WERI-Rb-1 (cell line): ENCODE measurements at places on chromosomes 5 and 9.

GRCh38 chr5:109354761-109355160 lies 55.0 kb downstream of the PJA2 start:
- DNase-seq, result no peak

DNA sequence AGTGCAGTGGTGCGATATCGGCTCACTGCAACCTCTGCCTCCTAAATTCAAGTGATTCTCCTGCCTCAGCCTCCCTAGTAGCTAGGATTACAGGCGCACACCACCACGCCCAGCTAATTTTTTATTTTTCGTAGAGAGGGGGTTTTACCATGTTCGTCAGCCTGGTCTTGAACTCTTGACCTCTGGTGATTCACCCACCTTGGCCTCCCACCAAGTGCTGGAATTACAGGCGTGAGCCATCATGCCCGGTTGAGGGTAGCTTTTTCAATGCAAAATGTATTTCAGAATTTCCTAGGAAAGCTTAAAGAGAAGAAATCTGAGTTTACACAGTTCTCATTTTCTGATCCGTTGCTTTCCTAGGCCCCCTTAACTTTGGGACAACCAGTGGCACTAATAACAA lies 15.7 kb downstream of the BDP1 start:
- DNase-seq, result no peak

- DNase-seq, result no peak
These were observed 170.4 kb upstream of the RAI14 start for GRCh38 chr5:34485768-34486030.

GRCh38 chr5:134561871-134562296 lies 36.4 kb downstream of the JADE2 start:
- DNase-seq, result peak; percentile 46

GRCh38 chr5:55004729-55005128 lies 19.3 kb upstream of the GZMK start:
- DNase-seq, result no peak

- no peak for DNase-seq
These were observed 53.3 kb downstream of the PCA3 start for GRCh38 chr9:76817489-76817888.

- DNase-seq, result no peak
These were observed 27.0 kb downstream of the HSD17B3 start for GRCh38 chr9:96274939-96275338.

GRCh38 chr5:135996611-135997010 lies 32.2 kb upstream of the TGFBI start:
- DNase-seq, result no peak

GRCh38 chr5:96253140-96253539 lies 179.9 kb downstream of the PCSK1 start:
- no peak for DNase-seq

DNA sequence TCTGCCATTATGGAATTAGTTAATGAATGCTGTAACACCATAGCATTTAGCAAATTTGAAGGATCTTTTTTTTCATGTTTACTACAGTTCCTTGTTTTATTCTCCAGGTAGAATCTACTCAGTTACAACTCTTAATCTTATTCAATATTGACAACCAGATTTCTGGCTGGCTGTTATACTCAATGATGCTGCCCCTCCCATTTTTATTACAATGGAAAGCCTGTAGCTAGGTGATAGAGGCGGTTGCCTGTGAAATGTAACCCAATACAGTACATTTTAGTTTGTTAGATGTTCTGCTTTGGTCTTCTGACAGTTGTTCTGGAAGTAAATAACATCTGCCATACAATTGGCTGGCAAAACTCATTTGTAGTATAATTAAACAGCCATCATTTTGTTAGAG lies 294.2 kb downstream of the DMRTA1 start:
- no peak for DNase-seq

- DNase-seq, result peak; percentile 10
These were observed 1.1 kb upstream of the MAT2B start for GRCh38 chr5:163504079-163504931.

GRCh38 chr5:67253911-67254310 lies 57.3 kb upstream of the CD180 start:
- DNase-seq, result no peak

DNA sequence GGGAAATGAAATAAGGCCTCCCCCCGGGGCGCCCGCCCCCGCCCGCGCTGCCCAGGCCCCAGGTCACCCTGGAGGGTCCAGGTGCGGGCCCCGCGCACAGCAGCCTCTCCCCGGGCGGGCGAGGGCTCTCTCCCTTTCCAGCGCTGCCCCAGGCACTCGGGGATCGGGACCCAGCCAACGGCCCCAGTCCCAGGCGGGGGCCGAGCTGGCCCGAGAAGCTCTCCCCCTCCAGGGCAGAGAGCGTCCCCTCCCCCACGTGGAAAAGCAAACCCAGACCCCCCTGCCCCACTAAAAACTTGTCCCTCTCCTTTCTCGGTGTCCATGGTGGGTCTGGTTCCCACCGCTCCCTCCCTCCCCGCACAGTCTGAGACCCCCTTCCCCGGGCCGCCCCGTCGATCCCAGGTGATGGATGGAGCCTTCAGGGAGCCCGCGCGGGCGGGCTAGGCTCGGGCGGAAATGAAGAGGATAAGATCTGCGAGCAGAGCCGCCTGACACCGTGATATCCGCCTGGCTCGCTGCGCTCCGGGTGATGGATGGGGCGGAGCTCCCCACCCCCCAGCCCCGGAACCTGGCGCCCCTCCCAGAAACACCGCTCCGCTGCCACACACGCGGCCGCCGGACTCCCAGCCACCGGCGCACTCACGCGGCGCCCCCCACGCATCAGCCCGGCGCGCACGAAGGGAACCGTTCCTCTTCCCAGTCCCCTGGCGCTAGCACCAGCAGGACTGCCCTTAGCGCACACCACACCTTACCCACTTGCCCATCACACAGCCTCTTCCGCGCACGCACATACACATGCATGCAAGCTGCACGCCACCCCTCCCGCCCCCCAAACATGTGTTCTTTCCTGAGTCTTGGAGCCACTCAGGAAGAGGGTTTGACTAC lies 81.7 kb upstream of the ZBTB43 start:
- peak; percentile 88 for DNase-seq

- DNase-seq, result peak; percentile 38
These were observed 86.7 kb upstream of the PAM start for GRCh38 chr5:102668220-102668932.

- no peak for DNase-seq
These were observed 1.5 kb downstream of the CA9 start for GRCh38 chr9:35675204-35675603.

- DNase-seq, result no peak
These were observed 21.5 kb downstream of the EXOC3 start for GRCh38 chr5:464446-464842.

DNA sequence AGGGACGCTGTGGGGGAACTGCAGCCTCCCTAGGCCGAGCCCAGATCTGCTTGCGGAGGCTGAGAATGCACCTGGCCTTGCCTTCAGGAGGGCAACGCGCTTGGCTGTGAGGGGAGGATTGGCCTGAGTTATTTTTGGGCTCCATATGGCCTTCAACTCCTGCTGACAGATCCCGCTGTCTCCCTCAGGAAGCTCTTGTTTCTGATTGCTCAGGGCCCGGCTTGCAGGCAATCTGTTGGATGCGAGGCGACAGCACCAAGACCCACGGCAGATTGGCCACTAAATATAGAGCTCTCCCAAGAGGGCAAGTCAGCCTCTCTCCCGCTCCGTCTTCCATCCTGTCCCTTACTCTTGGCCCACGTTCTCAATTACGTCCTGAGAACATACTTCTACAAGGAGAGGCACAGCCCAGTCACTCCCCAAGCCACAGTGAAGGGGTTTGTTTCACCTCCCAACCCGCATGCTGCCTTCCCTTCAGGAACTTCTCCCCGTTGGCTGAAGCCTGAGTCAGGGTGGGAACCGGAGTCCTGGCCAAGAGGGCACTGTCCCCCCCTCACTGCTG lies 53.6 kb downstream of the RASGEF1C start:
- DNase-seq, result peak; percentile 65

- no peak for DNase-seq
These were observed 1366.1 kb downstream of the PTPRD start for GRCh38 chr9:9246726-9247125.

DNA sequence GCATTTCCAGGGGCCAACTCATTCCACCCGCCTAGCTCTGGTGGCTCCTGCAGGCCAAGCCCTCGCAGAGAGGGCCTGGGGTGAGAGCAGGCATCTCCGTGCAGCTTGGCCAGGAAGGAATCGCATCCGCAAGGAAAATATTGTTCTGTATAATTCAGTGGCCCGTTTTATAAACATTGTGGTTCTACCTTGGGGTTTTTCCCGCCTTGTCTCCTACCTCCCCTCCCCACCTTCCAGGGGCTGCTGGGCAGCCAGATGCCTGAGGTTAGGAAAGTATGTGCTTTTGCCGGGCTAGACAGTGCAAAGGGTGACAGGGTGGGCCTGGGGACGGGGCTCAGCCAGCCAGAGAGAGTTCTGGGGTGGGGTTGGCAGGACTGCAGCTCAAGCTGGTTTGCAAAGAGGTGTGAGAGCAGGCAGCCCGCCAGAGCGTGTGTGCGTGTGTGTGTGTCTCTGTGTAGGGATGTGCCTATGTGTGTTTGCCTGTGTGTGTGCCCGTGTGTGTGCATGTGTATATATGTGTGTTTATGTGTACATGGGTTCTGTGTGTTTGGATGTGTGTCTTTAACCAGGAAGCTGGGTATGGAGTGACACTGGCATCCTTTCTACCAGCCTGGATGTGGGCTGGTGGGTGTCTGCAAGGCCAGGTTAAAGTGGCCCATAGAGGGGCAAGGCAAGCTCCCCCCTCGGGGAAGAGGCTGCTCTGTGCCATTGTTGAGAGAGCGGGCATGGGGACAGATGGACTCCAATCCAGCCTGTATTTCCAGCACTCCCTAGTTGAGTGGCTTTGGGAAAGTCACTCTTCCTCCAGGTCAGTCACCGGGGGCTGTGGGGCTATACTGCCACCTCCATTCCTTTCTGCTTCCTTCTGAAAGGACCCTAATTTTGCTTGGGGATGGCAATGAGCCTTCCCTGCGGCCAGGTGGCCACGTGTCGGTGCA lies 10.6 kb upstream of the SLC2A6 start:
- DNase-seq, result no peak

DNA sequence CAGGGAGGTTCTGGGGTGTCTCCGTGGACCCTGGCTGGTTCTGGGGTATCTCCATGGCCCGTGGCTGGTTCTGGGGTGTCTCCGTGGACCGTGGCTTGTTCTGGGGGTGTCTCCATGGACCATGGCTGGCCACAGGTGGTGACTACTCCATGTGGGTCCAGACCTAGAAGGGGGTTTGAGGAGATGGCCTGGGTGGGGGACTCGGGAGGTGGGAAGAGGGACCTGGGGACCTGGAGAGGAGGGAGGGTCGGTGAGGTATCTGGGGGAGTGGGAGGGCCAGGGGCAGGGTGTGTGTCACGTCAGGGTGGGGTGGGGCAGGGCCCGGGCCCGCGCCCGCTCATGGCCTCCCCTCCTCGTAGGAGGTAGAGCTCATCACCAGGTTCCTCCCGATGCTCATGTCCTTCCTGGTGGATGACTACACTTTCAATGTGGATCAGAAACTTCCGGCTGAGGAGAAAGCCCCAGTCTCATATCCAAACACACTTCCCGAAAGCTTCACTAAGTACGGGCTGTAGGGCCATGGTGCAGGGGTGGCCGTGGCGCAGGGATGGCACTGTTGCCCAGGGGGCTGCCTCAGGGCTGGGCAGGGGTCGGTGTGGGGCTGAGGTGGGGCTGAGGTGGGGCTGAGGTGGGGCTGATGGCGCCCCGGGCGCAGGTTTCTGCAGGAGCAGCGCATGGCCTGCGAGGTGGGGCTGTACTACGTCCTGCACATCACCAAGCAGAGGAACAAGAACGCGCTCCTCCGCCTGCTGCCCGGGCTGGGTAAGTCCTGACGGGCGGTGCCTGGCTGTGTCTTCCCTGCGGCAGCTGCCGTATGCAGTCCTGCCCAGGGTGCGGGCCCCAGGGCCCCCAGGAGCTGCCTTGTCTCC lies 10.7 kb upstream of the TOR4A start:
- DNase-seq, result no peak

GRCh38 chr9:91048749-91049148 lies 247.1 kb downstream of the SYK start:
- no peak for DNase-seq

DNA sequence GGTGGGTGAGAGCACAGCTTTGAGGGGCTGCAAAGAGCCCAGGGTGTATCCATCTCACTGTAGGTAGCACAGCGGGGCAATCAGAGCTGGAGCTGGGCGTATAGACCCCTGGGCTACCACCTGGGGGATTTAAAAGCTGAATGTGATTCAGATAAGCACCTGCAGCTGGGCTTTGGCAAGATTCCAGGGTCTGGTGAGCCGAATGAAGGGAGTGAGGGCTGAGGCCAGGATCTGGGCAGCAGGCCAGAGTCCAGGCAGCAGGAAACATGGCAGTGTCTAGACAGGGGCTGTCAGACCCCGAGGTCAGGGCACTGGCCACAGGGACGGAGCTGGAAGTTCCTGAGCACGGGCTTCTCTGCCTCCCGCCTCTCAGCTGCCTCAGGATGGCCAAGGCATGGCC lies 8.7 kb downstream of the ASS1 start:
- DNase-seq, result no peak

DNA sequence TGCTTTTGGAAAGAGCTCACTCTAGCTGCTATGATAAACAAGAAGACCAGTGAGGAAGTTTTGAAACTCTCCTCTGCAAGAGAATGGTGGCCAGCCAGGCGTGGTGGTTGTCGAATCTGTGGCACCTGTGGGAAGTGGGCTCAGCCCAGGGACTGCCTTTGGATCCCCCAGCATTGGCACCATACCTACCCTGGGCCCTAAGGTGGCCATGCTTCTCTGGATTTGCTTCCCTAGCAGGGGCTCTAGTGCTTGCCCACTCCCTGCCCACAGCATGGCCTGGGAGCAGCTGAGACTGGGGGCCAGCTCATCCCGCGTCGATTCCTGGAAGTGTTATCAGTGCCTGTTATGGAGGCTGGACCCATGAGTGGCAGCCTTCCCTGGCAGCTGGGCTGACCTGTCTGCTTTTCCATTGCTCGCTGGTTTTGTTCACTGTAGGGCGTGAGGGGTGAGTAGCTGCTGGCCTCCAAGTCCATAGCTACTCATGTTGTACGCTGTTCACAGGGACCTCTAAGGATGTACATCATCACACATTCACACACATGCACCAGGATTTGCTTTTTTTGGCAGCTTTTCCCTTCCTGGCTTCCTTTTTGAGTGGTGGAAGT lies 2.3 kb downstream of the SLC22A4 start:
- no peak for DNase-seq

- DNase-seq, result no peak
These were observed 1093.8 kb upstream of the CDH9 start for GRCh38 chr5:28132151-28132550.

DNA sequence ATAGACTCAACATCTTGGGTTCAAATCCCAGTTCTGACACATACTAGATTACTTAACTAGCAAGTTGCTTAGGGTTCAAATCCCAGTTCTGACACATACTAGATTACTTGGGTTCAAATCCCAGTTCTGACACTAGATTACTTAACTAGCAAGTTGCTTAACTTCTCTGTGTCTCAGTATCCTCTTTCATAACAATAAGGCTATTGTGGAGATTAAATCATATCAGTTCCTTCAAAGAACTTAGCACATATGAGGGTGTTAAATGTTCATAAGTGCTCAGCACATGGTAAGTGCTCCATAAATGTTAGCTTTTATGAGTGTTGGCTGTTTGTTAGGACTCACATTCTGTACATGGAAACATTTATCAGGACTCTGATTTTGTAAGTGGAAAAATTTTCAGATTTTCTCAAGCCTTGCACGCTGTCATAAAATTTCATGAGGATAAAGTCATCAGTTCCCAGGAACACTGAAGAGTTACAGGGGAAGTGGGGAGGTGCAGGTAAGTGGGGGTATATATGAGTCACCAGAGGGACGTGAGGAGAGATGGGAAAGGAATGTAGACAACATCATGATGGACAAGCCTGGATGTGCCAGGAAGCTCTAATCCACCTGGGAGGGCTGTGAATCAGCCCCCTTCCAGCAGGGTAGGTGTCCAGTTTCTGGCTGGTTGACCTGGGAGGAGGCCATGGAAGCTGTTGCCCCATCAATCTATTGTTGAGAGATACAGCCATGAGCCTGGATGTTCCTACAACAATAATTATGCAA lies 532.2 kb upstream of the WWC1 start:
- DNase-seq, result no peak
